Astrocyte of the spinal cord (primary cell): ENCODE measurements at places on chromosomes 6 and 20.
A peak's percentile ranks its signal among the peaks of the same experiment; 100 is the strongest.

DNA sequence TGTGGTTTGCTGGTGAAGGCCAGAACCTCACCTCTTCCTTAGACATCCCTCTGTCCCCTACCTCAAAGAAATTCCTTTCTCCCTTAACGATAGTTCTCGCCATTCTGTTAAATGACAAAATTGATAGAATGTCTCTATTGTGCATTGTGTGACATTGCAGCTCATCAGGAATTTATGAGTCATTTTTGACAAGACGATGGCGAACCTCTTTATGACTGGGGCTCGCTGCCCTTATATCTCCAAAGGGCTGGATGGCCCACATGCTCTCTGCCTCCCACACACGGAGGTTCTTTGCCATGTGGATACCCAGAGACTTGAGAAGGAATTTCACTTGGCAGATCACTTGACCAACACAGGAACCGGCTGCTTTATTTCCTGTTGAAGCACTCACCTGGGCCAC, 66.8 kb upstream of the RPS6KA2 start:
- DNase-seq = no peak

- DNase-seq = no peak
These were observed 108.6 kb downstream of the MAP3K7 start for GRCh38 chr6:90478278-90478677.

DNA sequence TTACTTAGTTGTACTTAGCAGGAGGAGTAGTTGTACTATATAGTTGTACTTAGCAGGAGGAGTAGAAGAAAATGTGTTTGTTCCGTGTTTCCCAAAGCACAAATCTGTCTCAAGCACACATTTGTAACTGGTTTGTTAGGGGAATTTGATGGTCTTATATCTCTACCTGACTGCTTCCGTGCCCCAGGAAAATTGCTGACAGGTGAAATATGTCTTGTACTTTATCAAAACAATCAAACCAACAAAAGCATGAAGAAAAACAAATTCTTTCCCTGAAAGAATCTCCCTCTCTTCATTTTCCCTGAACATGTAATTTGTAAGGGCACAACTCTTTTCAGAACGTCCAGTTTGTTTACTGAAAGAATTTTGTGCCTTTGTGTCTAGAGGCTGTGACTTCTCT, 106.6 kb upstream of the RGS17 start:
- no peak for DNase-seq

GRCh38 chr6:137136065-137136464, 37.4 kb downstream of the IL22RA2 start:
- no peak for DNase-seq

DNA sequence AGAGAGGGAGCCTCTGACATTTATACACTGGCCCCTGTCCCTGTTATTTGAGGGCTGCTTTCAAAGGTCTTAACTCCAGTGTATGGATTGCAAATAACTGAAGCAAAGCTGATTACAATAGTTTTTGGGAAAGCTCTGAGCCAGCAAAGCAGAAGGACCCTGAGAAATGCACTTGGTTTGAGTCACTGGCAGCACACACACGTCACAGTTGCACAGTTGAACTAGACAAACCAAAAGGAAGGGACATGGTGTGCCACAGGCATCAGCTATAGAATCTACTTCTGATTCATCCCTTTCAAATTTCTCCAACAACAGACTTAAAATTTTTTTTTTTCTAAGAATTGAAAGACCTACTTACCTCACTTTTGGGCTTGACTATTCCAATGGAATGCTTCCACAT, 56.4 kb downstream of the SNRNP48 start:
- peak; percentile 16 for DNase-seq
